Trophoblast cell (in vitro differentiated cells and primary cell): ENCODE measurements at places on chromosomes 4 and X.

DNA sequence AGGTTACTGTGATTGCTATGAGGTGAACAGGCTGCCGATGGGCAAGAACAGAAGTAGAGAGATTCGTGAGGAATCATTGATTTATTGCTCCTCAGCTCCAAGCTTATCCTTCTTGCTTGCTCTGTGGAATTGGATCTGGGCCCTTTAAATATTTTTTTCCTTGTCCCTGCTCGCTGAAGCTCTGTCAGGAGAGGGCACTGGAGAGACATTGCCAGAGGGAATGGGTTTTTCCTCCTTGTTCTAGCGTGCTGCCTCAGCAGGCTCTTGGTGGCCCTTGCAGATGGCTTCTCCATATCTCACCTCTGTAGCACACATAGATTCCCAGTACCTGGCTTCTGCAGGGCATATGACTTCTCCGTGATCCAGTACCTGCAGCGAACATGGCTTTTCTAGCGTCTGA, 67.4 kb downstream of the CNGA2 start:
- DNase-seq, result peak; percentile 47

DNA sequence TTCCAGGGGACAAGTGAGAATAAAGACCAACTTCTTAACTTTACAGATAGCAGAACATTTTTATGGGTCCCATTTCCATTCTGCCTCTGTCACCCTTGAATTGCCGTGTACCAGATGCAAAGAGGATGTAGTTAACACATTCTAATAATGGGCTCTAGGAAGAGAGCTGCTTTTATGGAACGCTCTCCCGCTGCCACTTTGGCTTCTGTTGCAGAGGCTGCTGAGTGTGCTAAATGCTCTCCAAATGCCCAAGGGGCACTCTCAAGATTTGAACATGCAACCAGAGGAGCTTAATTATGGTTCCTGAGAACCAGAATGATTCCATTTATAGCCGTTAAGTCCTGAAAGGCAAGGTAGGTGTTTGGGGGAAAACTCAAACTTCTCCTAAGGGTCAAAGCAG, 28.1 kb upstream of the GPC3 start:
- no peak for DNase-seq

DNA sequence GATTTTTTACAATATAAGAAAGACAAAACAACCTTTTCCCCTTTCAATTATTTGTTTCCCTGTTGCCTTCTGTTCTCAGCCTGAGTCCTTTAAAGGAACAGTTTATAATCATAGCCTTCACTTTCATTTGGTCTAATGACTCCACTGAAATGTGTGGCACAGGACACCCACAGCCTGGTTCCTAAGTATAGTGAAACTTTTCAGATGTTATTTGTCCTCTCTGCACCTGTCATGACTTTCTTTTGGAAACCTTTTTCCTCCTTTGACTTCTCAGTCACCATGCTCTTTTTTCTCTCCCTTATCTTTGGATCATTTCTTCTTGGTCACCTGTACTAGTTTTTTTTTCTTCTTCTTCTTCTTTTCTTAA, 237.8 kb upstream of the ANXA3 start:
- DNase-seq, result no peak

GRCh38 chrX:48960291-48960690, 2.9 kb upstream of the OTUD5 start:
- no peak for DNase-seq

DNA sequence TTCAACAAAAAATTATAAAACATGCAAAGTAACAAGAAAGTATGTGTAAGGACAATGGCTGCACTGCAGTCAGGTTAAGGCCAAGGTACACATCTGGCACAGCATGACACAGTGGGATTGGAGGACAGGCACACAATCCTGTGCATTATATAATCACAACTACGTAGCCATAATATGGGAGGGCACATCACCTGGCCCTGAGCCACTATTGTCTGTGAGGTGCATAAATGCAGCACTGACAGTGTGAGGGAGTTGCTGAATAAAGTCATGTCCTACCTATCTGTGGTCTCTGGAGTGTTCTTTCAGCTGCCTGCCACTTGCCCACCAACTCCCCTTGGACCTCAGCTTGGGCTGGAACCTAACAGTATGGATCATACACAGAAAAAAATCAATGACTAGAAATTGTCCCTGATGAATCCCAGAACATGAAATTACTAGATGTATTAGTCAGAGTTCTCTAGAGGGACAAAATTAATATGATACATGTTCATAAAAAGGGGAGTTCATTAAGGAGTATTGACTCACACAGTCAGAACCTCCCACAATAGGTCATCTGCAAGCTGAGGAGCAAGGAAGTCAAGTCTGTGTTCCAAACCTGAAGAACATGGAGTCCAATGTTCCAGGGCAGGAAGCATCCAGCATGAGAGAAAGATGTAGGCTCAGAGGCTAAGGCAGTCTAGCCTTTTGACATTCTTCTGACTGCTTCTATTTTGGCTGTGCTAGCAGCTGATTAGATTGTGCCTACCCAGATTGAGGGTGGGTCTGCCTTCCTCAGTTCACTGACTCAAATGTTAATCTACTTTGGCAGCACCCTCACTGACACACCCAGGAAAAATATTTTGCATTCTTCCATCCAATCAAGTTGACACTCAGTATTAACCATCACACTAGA, 46.4 kb upstream of the KCTD8 start:
- no peak for DNase-seq

DNA sequence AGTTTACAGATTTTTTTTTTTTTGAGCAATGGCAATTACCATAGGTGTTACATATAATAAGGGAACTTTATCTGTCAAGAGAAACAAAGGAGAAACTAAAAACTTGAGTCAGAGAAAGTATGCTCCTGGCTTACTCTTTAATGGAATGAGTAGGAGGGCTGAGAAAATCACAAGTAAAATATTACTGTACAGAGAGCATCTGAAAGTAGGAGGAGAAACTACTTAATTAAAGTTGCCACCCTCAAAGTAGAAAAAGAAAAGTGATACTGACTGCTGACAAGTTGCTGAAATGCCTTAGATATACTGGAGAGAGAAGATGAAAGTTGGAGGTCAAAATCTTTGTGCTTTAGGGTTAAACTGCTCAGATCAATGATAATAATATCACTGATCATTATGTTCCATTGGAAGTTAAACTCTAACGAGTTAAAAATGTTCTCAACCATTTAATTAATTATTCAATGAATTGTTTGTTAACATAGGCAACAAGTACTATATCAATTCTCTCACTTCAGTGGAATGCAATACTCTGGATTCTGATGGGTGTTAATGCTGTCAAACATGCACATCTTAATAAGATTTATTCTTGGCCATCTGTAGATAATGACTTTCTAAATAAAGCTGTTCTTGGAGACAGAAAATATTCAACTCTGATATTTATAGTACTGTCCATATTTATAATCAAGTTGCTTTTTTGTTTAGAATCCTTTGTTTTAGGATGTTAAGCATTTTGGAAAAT, 61.2 kb upstream of the CAMK2D start:
- no peak for DNase-seq

- no peak for DNase-seq
These were observed 527.9 kb downstream of the SPRY1 start for GRCh38 chr4:123924536-123924935.

GRCh38 chr4:81505004-81505598, 33.4 kb upstream of the RASGEF1B start:
- peak; percentile 48 for DNase-seq

DNA sequence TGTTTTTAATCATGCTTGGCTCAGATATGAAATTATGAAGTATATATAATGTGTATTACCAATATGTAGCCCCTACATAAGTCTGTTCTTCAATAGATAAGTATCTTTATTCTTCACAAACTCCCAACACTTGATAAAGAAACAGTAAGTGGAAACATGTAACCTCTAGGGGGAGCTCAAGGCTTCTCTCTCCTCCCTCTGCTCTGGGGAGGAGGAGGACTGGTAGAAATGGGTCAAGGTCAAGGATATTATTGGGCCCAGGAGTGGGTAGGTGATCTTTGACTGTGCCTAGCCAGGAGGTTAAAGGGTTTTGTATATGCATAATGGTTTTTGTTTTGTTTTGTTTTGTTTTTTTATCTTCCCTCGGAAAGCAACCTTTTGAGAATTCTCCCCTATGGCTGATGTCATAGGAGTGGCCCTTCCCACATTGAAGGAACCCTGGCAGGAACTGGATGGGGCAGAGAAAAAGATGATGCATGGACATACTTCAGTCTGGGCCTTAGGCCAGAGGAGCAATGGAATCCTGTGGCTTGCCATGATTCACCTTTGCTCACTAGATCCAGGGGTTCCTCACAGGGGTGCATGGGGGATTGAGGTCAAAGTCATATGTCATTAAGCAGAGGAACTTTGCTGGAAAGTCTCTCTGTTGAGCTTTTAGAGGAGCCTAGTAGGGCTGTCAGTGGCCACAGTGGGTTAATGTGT, 460.3 kb downstream of the MID1IP1 start:
- no peak for DNase-seq

- no peak for DNase-seq
These were observed 32.0 kb downstream of the DAPP1 start for GRCh38 chr4:99848591-99849001.

DNA sequence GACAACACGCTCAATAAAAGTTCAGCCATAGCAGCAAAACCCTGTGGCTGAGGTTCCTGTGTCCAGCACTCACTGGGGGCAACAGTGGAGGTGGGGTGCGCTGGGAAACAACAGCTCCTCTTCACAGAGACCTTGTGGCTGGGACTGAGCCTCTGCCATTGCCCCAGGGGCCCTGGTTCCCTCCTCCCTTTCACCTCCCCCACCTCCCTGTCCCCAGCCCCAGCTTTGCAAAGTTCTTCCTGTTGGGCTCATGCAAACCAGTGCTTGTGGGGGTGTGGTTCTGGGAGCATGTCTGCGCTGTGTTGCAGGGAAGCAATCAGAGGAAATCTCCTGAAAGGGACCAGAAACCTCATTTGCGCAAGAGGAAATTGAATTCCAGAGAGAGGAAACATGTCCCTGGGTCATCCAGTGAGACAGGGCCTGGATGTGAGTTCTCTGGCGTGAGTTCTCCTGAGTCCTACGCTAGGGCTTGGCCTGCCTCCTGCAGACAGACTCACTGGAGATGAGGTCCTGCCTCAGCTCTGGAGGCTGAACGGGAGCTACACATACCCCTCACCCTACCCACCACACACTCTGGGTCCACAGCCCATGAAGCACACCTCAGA, 7.4 kb downstream of the FATE1 start:
- no peak for DNase-seq

GRCh38 chr4:93617606-93618005, 210.9 kb upstream of the ATOH1 start:
- no peak for DNase-seq
